ENCODE measurements at places on chromosomes 11 and 22.

DNA sequence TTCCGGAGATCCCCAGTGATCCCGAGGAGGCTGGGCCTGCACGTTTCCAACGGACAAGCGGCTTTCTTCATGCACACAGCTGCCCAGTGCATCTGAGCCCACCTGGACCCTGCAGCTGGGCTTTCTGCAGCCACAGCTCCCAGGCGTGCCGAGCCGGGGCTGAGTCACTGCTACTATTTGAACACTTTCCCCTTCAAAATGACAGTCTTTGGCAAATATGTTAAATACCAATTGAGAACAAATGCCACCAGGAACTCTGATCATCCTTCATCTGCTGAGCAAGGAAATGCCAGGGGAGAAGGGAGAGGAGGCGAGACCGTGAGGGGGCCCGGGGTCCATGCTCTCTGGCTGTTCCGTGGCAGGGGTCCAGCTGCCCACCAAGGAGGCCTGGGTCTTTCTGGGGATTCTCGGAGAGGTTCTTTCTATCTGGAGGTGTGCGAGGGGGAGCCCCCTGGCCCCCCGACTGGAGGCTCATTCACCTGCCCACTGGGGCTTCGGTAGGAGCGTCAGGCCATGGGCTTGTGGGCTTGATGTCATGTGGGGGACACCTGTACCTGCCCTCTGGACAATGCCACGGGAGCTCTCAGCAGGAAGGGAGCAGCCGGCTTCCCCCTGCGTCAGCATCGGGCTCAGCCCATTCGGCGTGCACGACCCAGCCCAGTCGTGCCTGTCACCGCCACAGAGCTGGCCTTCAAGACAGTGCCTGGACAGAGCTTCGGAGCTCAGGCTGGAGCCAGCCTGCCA, 159.6 kb downstream of the CTTN start:
- DNase-seq: no peak

DNA sequence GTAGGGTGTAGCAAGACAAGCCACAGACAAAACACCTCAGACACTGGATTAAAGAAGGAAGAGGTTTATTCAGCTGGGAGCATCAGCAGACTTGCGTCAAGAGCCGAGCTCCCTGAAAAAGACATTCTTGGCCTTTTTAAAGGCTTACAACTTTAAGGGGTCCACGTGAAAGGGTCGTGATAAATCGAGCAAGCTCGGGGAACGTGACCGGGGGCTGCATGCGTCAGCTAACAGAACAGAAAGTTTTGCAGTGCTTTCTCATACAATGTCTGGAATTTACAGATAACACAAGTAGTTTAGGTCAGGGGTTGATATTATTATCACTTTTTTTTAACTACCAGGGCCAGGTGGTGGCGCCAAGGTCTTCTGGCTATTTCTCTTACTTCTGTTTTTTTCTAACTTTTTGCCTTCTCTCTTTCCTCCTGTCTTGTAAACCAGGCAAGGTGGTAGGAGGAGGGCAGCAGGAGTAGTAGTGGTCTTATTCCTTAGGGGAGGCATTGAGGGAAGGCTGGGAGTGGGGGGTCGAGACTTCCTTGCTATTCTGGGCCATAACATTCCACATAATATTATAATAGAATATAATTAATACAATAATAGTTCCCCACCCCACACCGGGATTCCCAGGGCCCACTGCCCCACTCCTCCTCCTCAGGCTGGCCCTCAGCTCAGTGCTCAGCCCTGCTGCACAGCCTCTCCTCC, 587 bp upstream of the ALDH3B1 start:
- no peak for DNase-seq

DNA sequence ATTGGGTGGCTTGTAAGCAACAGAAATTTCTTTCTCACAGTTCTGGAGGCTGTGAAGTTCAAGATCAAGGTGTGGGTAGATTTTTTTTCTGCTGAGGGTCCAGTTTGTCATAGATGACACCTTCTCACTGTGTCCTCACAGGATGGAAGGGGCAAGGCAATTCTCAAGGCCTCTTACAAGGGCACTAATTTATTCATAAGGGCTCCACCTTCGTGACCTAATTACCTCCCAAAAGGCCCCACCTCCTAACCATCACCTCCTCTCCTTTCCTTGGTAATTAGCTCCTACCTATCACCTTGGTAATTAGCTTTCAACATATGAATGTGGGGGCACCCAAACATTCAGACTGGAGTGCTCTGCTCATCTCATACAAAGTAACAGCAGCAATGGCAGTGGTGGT, 92.3 kb upstream of the CD44 start:
- no peak for DNase-seq

GRCh38 chr11:114079511-114080065, 20.1 kb downstream of the ZBTB16 start:
- DNase-seq: no peak

Data from activated CD8-positive, alpha-beta memory T cell treated with anti-CD3 and anti-CD28 coated beads, Interleukin-2, amount 10 ng/mL, durations not matched to agents 7 days and 5 days (primary cell).